ENCODE measurements at places on chromosomes 6 and 20.

- no peak for DNase-seq
Measured at GRCh38 chr20:13809373-13809772, 24.5 kb downstream of the NDUFAF5 start.

- no peak for DNase-seq
Measured at GRCh38 chr6:3270258-3270657, 11.5 kb downstream of the PSMG4 start.

GRCh38 chr20:46011631-46012482, 3.1 kb downstream of the MMP9 start:
- no peak for DNase-seq

DNA sequence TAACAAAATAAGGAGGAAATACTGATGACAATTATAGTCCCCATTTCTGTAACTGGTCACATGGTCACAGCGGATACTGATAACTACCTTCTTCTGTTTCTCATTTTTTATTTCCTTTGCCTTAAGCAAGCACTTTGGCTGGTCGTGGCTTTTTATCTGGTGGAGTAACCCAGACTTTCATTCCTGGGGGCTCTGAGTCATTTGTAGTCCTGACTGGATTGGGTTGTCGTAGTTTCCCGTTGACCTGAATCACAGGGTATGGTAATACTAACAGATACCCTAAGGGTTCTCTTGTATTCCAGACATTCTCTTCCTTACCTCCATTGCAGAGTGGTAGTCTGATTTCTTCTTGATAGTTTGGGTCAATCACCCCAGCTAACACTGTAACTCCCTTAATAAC, 500.3 kb upstream of the ADGRB3 start:
- no peak for DNase-seq

GRCh38 chr6:2746557-2747061, 4.1 kb downstream of the MYLK4 start:
- DNase-seq = no peak

GRCh38 chr6:109075934-109076333, 18.7 kb downstream of the SESN1 start:
- no peak for DNase-seq

- DNase-seq = no peak
Measured at GRCh38 chr6:112191509-112192020, 62.8 kb downstream of the LAMA4 start.

- no peak for DNase-seq
Measured at GRCh38 chr6:107662333-107662732, 161.8 kb downstream of the SCML4 start.

GRCh38 chr6:45786355-45786781, 229.3 kb downstream of the CLIC5 start:
- DNase-seq = no peak

DNA sequence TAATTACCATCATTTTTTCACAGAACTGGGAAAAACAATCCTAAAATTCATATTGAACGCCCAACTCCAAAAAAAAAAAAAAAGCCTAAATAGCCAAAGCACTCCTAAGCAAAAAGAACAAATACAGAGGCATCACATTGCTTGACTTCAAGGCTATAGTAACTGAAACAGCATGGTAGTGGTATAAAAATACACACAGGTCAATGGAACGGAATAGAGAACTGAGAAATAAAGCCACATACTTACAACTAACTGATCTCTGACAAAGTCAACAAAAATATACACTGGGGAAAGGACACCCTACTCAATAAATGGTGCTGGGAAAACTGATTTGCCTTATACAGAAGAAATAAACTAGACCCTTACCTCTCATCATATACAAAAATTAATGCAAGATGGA, 89.6 kb downstream of the MRAP2 start:
- DNase-seq = no peak

- no peak for DNase-seq
Measured at GRCh38 chr6:32580593-32580992, 9.1 kb downstream of the HLA-DRB1 start.

- no peak for DNase-seq
Measured at GRCh38 chr6:138229072-138229471, 10.8 kb upstream of the PBOV1 start.

GRCh38 chr6:7264041-7264440, 49.0 kb downstream of the SSR1 start:
- DNase-seq = no peak

DNA sequence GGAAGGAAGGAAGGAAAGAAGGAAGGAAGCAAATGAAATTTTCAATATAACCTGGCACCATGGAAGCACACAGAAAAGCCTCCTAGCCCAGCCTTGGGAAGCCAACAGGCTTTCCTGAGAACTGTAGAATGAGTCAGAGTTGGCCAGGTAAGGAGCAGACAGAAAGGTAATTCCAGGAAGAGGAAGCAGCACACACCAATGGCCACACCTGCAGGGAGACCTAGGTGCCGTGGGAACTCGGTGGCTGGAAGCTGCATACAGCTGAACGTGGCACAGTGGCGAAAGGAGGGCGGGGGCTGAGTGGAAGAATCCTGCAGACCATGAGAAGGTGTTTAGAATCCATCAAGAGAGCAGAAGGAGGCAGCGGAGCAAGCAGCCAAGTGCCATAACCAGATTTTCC, 224.8 kb upstream of the RREB1 start:
- no peak for DNase-seq

DNA sequence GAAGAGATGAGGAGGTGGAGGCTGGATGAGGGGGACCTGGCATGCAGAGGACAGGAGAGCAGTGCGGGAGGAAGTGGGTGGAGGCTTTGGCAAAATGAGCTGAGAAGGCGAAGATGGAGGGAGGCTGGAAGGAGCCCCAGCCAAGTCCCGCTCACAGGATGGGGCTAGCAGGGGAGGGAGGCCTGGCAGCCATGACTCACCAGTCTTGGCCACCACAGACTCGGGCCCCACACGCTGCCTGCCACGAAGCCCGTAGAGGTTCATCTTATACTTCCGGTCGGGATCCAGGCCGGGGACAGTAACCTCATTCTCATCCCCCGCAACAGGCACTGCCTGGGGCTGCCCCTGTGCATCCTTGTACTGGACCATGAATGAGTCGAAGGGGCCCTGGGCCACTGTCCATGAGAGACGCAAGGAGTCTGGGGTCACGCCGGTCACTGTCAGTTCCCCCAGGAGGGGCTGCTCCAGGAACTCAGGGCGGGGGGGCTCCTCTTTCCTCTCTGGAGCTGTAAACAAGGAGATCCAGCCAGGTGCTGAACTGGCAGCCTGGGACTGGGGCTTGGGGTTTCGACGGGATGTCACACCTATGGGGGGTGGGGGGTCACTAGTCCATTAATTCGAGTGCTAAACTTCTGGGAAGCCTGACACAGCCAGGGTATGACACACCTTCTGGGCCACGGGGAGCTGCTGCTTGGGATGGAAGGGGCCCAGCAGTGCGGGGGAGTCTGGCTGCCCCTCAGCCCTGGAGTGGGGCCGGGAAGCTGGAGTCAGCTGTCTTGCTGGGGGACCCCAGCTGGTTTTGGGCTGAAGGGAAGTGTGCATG, 27.8 kb downstream of the TNXB start:
- no peak for DNase-seq

DNA sequence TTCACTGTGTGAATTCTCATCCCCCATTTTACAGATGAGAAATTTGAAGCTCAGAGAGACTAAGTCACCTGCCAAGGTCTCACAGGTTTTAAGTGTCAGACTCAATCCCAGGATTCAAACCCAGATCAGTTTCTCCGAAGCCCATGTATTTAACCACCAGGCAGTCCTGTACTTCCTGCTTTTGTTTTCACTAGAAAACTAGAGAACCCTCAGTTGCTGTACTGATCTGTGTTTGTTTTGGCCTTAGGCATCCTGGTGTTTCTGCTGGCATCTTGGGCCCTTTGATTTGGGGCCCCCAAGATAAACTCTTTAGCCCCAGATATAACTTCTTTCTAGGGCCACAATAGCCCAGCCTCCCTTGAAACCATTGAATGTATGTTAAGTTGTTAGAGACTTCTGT, 36.5 kb downstream of the PPP1R16B start:
- DNase-seq = no peak

GRCh38 chr6:31114970-31115849, 610 bp downstream of the PSORS1C1 start:
- no peak for DNase-seq

DNA sequence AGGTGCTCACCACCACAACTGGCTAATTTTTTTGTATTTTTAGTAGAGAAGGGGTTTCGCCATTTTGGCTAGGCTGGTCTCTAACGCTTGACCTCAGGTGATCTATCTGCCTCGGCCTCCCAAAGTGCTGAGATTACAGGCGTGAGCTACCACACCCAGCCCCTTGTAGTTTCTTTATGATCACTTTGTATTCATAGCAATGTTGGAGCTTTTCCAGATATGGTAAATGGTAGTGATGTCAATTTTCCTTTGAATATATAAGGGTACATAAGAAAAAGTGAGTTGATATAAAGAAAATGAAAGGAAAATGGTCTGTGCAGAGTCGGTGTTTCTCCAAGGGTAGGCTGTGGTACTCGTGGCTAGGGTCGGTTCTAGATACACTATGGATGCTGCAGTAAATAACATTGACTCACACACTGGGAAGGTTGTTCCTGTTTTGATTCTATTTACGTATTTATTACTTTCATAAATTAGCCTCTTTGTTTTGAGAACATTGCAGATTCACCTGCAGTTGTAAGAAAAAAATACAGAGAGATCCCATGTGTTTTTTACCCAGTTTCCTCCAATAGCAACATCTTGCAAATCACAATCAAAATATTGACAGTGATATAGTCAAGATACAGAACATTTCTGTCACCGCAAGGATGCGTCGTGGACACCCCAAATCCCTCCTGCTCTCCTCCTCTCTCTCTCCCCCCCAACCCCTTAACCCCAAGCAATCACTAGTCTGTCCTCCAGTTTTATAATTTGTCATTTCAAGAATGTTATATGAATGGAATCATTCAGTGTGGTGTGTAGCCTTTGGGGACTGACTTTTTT, 2.5 kb downstream of the ZNF831 start:
- DNase-seq = no peak

DNA sequence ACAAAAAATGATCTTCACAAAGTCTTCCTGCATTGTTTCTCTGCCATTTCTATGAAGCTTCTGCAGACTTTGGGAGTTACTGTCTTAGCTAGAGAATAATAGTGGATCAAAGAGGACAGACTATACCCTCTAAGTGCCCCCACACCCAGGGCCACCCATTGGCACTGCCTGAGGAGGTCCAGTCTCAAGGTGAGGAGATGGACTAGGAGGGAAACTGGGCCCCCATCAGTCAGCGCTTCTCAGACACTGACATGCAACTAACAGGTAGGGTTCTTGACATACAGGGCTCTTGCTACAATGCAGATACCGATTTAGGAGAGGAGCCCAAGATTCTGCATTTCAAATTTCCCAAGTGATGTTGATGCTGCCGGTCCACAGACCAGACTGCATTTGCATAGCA, 24.3 kb downstream of the PCNA start:
- no peak for DNase-seq

DNA sequence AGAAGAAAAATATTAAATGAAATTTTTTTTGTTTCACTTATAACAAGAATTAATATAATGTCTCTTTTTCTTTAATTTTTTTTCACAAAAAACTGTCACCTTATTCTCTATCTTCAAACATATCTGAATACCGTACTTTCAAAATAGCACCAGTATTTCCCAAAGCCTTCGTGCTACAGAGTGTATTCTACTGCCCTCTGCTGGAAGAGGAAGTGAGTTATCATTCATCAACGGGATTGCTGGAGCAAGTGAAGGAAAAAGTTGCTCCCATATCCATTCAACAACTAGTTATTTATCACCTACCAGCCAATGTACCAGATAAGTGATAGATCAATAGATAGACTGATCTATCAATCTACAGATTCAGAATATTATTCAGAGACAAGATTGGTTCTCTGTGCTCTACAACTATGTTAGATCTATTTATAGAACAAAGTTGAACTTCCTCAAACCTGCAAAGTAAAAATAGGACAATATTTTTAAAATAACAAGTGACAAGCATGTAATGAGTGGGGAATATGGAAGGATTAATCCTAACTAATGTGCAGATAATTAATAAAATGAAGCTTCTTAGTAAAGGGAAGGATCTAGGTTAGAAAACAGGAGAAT, 26.7 kb upstream of the TFAP2B start:
- DNase-seq = no peak

GRCh38 chr6:158642097-158642601, 2.4 kb downstream of the DYNLT1 start:
- no peak for DNase-seq

GRCh38 chr6:30885999-30886896, 1.9 kb downstream of the DDR1 start:
- no peak for DNase-seq

DNA sequence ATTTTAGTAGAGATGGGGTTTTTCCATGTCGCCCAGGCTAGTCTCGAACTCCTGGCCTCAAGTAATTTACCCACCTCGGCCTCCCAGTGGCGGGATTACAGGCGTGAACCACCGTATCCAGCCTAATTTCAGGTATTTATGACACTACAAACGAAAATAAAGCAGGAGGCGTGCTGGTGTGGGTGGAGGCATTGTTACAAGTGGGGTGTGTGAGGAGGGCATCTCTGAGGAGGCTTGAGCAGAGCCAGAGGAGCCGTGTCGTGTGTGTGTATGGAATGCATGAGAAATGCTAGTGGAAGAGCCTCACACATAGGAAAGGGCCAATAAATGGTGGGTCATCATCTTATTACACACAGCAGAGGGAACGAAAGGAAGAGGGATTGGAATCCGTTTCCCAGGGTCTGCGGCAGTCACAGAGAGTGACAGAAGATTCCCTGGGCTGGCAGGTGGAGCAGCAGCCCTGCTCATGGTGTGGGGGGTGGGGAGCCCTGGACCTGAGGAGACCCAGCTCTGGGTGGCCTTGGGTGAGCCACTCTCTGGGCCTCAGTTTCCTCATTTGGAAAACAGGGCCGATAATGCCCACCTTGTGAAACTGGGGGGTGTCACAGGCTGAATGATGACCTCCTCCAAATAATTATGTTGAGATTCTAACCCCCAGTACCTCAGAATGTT, 17.2 kb upstream of the PEDS1 start:
- DNase-seq = no peak

DNA sequence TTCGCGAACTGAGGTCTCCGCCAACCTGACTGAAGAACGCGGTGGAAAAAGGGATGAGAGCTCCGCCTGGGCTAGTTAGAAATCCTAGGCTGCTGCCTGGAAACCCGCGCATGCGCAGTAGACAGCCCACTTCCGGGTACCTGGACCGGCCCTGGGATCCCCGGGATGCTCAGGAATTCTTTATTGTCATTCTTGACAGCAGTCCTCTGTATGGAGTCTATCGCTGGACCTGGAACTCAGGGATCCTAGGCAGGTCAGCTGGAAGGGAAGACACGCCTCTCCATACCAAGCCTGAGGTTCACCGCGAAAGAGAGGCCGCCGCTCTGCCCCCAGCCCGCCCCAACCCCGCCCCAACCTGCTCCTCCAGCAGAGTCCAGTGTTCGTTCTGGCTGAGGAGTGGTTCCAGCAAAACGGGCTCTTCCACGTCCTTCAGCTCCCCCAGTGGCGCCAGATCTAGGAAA, 1379.2 kb upstream of the DEFB115 start:
- DNase-seq = no peak

- no peak for DNase-seq
Measured at GRCh38 chr20:56673450-56673849, 44.3 kb downstream of the TFAP2C start.

GRCh38 chr20:49914310-49915117, 815 bp downstream of the SPATA2 start:
- DNase-seq = no peak

Data from stimulated activated CD8-positive, alpha-beta memory T cell treated with anti-CD3 and anti-CD28 coated beads, Interleukin-4, amount 100 ng/mL, for 1 hour (primary cell).